Non-pigmented ciliary epithelial cell (primary cell): ENCODE measurements at places on chromosomes 16 and 17.

DNA sequence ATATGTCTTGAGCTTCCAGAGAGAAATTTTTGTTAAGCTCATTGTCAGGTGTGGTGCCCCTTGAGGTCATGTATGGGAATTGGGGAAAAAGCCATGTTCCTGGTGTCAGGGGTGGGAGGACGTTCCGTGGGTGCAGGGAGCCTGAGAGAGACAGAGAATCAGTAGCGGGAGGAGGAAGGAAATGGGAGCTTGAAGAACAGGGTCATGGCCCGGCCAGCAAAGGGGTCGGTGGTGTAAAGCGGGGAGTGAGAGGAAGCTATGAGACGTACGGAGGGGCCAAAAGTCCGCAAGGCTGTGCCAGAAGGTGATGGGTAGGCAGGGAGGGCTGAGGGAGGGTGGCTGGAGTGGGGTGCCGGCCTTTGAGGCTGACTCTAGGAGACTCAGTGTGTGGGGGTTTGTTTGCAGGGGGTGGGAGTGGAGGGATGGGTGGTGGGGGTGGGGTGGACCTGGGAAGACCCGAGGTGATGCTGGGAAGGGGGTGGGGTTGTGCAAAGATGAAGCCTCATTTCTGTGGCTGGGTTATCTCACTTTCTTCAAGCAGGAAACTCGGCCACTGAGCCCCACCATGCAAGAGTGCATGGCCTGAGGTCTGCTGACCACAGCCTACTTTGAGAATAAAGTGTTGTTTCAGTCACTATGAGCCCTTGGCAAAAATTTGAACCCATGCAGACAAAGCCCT lies 63.6 kb downstream of the PLCG2 start:
- DNase-seq, result no peak

DNA sequence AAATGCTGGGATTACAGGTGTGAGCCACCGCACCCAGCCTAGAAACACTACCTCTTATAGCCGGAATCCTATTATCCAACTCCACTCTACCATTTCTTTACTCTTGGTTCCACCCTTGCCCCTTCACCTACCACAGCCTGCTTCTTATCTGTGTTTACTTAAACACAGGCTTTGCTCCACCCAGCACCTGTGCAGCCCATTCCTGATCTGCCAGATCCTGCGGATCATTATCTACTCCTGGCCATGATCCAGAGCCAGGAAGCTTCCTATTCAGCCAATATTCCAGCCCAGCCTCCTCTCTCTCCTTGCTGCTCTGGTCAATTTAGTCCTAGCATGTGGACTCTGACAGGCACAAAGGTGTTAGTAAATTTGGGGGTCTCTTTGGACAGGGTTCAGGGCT lies 98.8 kb upstream of the MED13 start:
- no peak for DNase-seq

- no peak for DNase-seq
Measured at GRCh38 chr16:78761427-78761826, 662.0 kb downstream of the WWOX start.

DNA sequence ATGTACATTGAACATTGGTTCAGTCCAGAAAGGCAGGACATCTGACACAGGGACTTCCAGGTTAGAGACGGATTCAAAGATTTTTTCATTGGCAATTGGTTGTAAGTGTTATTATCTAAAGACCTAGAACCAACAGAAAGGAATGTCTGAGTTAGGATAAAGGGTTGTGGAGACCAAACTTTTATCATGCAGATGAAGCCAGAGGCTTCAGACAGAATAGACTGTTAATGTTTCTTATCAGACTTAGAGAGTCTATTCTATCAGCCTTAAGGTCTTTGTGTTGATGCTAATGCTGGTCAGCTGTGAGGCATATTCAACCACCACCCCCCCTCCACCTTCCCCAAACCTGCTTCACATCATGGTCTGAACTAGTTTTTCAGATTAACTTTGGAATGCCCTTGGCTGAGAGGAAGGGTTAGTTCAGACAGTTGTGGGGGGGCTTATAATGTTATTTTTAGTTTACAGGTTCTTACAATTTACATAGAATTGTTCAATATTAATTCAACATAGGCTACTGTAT lies 2.1 kb upstream of the ITGB3 start:
- DNase-seq, result no peak

GRCh38 chr17:54736573-54736972 lies 164.1 kb upstream of the TOM1L1 start:
- DNase-seq, result no peak

DNA sequence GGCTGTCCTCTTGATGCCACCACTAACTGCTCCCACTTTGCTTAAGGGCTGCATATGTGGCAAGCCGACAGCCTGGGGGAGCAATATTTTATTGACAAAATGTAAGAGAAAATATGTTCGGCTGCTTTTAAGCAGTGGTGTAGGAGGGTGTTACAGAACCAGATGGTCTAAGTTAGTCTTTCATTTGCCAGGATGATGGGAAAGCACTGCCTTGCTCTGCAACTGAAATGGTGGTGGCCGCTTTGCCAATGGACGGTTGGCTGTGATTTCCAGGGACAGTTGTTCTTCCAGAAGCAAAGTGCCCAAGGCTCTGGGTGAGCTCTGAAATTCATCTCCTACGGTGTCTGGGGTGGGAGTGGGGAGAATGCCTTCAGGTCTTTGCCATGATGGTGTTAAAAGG lies 469.3 kb downstream of the TOX3 start:
- no peak for DNase-seq

DNA sequence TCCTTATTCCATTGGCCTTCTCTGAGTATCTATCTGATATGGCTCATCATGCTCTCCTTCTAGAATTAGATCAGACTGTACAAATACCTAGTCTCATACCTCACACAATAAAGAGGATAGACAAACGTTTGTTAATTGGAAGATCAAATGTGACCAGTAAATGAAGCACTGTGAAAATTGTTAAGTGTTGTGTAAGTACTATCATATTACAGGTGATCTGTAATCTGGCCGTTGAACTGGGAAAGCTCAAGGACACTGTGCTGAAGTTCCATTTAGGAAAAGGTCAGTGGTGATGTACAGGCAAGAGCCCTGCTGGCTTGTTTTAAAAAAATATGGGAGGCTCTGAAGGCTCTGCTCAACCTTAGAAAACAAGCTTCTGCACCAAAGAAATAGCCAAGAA lies 38.5 kb upstream of the CORO6 start:
- DNase-seq, result no peak
